ENCODE measurements at places on chromosomes 3 and 15.

- DNase-seq, result no peak
Measured at GRCh38 chr3:155641956-155642355, 102.9 kb downstream of the PLCH1 start.

DNA sequence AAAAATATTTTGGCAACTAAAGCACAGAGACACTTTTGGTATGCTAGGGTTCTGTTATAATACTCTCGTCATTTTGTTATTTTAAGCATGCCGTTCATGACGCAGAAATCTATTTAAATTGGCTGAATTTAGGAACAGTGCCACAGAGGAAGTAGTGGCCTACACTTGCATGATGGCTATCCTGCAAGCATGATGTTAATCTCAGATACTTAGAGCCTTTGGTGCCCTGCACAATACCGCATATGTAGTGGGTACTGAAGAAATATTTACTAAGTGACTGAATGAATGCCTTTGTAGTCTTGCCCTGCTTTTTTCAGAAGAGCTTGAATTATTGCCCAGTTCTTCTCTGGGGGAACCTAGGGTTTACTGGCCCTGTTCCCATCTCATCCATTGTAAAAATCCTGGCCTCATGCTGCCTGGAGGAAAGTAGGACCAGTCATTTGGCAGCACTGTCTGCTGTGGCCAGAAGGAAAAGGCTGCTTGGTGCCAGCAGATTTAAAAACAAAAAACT is 79.0 kb downstream of the SERPINI1 start:
- DNase-seq, result no peak

DNA sequence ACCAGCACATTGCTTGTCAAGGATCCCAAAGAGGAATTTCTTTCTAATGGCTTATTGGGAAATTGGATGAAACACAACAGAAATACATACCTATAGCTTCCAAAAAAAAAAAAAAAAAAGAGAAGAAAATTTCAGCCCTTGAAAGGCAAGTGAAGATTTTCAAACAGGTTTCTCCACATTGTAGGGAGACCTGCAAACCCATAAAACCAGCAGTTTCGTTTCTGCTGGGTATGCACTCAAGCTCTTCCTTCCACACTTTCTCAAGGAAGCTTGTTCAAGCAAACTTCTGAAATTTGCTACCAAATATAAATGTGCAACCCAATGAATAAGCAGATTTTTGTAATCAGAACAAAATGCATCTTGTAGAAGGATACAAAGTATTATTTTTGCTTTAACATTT is 15.9 kb upstream of the SH3BP5 start:
- DNase-seq, result no peak

DNA sequence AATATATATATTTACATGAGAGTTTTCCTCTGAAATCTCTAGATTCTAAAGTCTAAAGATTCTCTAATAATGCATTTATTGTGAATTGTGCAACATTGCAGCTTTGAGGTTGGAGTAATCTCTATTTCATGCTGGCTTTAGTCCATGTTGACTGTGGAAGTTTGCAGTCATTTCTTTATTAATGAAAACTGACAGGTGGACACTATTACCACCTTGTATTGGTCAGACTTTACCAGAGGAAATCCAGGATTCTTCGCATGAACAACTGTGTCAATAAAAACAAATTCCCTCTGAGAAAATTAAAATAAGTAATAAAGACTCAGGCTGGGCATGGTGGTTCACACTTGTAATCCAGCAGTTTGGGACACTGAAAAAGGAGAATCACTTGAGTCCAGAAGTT is 274.1 kb downstream of the SHQ1 start:
- no peak for DNase-seq

GRCh38 chr15:29352402-29352801 is 82.8 kb upstream of the NSMCE3 start:
- no peak for DNase-seq

GRCh38 chr3:141796081-141796888 is 33.1 kb downstream of the GRK7 start:
- DNase-seq, result no peak

- DNase-seq, result no peak
Measured at GRCh38 chr3:172100482-172100881, 61.1 kb downstream of the FNDC3B start.

DNA sequence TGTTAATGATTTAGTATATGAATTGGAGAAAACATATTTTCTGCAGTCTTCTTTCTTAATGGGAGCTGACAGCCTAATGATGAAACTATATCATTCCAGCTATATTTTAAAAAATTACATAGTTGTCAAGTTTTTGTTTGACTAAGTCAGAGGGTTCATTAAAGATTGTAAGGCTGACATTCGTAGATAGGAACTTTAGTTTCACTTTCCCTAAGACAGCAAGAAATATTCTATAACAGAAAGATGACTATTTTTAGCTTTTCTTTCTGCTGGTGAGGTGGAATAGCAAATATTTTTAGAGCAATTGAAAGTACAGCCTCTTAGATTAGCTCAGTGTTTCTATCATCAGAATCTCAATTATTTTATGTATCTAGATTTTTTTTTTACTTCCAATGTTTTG is 60.2 kb downstream of the PIAS1 start:
- no peak for DNase-seq

- DNase-seq, result no peak
Measured at GRCh38 chr3:132421832-132422231, 4.5 kb downstream of the DNAJC13 start.

DNA sequence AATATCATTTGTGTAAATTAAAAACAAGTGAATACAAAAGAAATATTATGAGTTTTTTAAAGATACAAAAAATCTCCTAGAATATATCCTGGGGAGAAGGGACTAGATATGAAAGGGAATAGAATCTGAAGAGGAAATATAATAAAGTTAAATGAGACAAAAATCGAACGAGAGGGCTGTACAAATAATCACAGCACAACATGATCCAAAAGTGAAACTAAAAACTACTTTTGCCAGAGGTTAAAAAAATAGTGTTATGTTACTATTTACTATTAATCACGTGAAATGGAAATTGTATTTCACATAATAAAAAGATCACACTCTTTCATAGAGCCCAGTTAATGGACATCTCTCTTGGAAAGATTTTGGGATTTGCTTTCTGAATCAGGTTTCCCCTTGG is 28.6 kb downstream of the CGGBP1 start:
- no peak for DNase-seq

DNA sequence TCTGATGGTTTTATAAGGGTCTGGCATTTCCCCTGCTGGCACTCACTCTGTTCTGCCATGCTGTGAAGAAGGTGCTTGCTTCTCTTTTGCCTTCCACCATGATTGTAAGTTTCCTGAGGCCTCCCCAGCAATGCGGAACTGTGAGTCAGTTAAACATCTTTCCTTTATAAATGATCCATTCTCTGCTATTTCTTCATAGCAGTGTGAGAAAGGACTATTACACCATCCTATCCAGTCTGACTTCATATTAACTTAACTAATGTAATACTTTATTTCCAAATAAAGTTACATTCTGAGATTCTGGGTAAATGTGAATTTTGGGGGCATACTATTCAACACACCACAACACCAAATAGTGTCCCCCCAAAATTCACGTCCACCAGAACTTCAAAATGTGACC is 22.2 kb upstream of the MAP3K13 start:
- no peak for DNase-seq

GRCh38 chr3:55481744-55482495 is 5.2 kb downstream of the WNT5A start:
- no peak for DNase-seq

DNA sequence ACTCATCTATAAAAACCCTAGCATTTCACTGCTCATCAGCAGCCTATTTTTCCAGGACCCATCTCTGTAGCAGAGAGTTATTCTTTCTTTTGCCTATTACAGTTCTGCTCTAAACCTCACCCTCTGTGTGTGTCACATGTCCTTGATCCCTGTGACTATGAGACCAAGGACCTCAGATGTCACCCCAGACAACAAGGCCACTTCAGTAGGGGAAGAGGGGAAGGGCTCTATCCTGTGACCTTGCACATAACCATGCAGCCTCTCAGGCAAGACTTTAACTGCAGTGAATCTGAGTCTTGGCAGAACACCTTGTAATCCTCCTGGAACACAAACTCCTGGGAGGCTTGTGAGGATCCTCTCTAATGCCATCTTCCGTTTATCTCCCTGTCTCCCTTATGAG is 4.4 kb upstream of the ZNF589 start:
- no peak for DNase-seq

DNA sequence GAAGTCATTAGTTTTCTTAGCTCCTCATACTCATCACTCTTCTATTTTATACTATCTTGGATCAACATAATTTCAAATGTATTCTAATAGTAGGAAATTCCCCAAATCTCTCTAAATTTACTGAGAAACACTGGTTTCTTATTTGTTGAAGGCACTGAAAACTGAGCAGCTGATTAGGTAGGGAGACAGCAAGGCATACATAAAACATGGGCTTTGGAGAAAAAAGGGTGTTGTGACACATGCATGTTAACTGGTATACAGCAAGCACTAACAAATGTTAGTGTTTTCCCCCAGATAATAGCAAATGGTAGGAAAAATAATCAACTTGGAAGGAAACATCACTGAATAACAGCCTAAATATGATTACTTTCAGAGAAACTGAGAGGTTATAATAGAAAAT is 125.5 kb upstream of the TSPAN3 start:
- no peak for DNase-seq

GRCh38 chr3:4835616-4836043 is 143.6 kb upstream of the BHLHE40 start:
- no peak for DNase-seq

GRCh38 chr15:92899601-92899947 is 550 bp upstream of the CHD2 start:
- no peak for DNase-seq

GRCh38 chr15:95839367-95839782 is 491.1 kb upstream of the NR2F2 start:
- no peak for DNase-seq

- peak; percentile 28 for DNase-seq
Measured at GRCh38 chr3:122415104-122415744, 638 bp downstream of the WDR5B start.

DNA sequence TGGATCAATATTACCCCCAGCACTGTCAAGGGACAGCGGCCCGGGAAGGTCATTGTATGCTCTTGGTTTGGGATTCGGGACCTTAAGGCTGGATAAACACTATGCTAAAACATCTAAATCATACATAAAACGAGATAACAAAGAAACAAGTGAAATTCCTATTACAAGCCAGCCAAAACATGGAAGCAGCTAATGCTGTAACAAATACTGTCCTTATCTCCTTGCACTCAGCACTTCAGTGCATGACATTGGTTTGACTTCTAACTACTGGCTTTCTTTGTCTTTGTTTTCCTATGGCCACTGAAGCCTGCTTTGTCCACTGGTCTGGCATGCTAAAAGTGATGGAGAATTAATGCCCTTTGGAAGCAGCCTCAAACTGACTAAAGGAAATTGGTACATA is 516.4 kb upstream of the DPH6 start:
- peak; percentile 12 for DNase-seq

DNA sequence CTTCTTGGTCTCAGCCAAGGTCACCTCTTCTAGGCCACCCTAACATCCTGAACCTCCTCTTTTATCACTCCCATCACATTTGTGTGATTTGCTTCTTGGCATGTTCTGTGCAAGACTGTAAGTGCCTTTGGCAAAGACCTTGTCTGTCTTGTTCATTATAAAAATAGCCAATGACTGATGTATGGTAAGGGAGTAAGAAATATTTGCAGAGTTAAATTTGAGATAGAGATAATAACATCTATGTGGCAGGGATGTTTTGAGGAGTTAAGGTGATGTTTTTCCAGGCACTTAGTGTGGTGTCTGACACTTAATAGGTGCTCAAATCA is 202.3 kb downstream of the CADPS start:
- no peak for DNase-seq

DNA sequence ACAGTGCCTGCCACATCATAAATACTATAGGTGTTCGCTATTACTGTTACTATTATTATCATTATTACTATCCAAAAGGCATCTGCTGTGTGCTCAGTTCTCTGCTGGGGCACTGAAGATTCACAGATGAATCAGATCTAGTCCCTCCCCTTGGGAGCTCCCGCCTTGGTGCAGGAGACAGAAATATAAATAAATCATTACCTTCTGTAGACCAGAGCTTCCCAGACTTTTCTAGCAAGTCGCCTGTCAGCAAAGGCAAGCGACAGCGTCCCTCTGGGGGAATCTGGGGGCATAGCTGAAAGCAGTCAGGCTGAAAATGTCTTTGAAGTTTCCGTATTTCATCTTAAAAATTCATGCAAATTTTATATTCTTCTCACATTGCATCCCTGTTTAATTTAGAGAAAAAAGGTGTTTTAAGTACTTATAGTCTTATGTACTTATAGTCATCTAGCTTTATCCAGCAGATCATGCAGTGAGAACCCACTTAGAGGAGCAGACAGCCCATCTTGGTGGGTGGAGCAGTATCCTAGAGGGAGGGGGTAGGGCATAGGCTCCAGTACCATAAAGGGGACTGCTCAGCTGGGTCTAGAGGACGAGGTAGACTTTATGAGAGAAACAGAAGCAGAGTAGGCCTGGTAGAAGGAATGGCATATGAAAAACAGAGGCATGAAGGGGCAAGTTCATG is 10.4 kb upstream of the BRPF1 start:
- DNase-seq, result no peak

DNA sequence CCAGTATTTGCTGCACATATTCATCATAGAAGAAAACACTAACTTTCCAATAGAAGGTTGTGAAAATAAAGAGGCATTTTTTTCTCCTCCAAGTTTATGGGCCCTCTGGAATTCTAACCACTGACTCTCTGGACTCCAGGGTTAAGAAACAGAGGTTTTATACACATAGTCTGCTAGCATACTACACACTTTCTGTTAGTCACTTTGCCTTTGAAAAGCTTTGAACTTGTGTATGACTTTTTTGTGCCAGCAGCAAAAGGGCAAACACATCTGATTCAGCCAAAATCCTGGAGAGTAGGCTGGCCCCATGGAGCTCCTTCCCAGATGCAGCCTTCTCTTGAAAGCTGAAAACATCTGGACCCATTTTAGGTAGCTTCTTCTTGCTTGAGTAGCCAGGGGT is 6.2 kb downstream of the ZIC4 start:
- no peak for DNase-seq

- no peak for DNase-seq
Measured at GRCh38 chr3:13620776-13621365, 71.9 kb downstream of the FBLN2 start.

DNA sequence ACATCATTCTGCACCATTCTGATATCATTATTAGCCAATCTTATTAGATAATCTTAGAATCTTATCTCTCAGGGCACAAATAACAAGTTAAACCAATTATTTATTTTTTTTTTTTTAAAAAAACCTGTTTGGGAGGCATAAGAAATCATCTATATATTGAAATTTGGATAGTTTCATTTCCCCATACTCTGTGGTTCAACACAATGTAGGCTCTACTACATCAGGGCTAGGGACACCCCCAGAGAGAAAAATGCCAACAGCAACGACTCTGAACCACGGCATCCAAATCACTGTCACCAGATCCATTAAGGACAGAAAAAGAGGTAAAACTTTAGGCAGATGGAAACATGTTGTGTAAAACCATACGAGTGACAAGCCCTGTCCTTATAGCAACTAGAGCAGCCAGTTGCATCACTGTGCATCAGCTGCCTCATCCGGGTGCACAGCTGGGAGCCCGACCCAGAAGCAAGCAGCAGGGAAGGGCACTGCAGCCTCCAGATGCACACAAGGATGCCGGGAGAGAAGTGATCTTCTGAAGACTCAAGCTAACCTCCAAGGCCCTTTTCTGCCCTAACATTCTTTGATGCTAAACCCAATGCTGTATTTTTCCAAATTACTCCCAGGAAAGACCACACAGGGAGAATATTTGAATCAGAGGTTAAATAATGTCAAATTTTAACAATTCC is 381.1 kb downstream of the CTNNB1 start:
- DNase-seq, result no peak

GRCh38 chr3:116140100-116140689 is 305.1 kb downstream of the LSAMP start:
- peak; percentile 5 for DNase-seq

GRCh38 chr15:33201491-33202231 is 7.1 kb upstream of the FMN1 start:
- peak; percentile 7 for DNase-seq

All from HuH-7.5 (cell line).